SK-N-SH (cell line): ENCODE measurements at places on chromosomes 11 and 22. TPM values are rescaled to one million over a fixed set of nuclear protein-coding genes. Genes with fewer than 3 reads are reported as not detected.

DNA sequence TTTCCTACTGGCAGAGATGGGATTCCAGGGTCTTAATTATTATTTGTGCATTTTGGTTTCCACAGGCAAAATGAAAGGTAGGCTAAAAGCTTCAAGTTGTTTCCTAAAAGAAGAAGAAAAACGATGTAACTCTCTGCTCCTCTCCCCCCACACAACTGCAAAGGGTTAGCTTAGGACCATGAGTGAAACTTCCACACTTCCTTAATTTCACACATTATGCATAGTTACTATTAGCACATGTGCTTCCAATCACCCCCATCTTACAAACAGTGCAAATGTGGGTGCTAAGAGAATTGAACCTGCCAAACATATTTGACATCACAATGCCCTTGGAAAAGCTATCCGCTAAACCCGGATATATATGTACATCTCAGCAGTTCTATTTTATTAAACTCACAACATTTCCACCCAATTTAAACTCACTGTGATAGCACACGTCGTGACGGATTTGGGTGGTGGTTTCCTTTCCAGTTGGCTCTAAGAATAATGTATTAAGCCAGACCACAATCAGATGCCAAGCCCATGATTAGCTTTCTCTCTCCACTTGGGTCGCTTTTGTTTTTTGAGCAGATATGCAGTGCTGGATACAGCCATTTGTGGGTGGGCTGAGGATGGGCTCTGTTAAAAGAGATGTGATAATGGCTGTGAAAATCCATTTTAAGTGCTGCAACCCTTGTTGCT is 245.0 kb upstream of the POU2AF2 start:
- DNase-seq = peak; percentile 6

- no peak for DNase-seq
Observed at GRCh38 chr11:120746376-120746775, 234.8 kb downstream of the GRIK4 start.

The KCTD14 gene
- polyA plus RNA-seq = 0.25 and 0.32 TPM in 2 replicates

DNA sequence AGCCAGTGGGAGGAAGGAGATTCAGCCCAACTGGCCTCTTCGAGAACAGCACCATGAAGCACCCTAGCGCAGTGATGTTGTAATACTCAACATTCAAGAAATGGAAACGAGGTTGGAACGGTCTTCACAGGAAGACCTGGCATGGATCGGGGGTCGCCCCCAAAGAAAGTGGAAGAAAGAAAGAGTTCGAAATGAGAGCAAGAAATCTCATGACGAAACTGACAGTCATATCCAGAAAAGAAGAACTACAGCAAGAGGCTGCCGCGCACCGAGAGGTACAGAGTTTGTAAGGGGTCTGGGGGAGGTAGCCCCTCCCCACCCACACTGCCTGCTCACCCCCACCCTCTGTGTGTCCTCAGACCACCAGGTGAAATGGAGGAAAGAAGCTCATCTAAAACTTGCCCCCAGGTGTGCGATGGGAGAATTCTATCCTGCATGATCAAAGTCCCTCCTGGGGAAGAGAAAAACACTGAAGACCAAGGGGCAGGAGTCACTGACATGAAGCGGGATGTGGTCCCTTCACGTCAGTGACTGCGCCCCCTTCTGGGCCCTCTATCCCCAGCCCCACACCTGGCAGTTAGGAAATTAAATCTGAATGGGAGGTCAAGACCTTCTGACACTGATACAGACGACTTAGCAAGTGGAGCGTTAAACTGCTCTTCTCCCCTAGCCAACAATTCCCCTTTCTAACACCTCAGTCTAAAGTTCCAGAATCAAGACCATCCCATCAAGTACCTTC is 52.9 kb upstream of the SPATA19 start:
- DNase-seq = no peak

DNA sequence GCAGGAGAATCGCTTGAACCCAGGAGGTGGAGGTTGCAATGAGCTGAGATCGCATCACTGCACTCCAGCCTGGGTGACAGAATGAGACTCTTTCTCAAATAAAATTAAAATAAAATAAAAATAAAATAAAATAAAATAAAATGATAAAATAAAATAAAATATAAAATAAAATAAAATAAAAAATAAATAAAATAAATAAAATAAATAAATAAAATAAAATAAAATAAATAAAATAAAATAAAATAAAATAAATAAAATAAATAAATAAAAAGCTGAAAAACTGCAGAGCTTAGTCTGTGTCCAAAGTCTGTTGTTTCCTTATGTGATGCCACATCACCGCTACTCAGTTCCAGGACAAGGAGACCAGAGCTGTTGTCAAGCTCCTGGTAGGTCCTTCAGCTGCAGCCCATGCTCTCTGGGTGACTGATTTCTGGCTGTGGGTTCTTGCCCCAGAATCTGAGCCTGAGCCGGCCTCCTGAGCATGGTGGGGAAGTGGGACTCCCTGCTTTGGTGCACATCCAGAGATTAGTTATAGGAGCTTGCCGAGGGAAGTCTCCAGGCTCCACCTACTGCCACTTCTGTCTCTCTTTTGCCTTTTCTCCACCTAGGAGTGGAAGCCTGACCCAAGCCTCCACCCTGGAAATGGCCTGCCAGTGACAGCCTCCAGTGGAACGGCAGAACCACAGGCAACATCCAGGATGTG is 31.3 kb upstream of the ADA2 start:
- DNase-seq = no peak

DNA sequence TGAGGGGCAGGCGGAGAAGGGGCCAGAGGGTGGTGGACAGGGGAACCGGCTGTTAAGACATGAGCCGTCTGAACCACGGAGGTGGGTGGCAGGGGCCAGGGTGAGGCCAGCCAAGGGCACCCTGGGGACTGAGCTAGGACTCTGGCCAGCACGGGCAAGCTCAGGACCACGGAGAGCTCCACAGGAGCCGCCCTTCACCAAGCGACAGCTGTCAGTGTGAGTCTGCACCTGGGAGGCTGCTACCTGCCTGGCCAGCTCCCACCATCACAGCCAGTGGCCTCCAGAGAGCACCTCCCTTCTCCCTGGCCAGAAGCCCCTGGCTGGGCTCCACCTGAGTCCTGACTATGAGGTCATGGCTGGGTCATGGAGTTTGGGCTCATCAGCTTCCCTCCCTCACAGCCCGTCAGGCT is 21.6 kb downstream of the MGAT3 start:
- DNase-seq = no peak

GRCh38 chr22:47329727-47330650 is 567.5 kb downstream of the TBC1D22A start:
- DNase-seq = no peak

The MS4A15 gene
- not detected in 2 replicates for polyA plus RNA-seq

- peak; percentile 34 for DNase-seq
Observed at GRCh38 chr11:33620423-33621171, 80.0 kb downstream of the C11orf91 start.
